ENCODE measurements at places on chromosomes 3 and 15.

DNA sequence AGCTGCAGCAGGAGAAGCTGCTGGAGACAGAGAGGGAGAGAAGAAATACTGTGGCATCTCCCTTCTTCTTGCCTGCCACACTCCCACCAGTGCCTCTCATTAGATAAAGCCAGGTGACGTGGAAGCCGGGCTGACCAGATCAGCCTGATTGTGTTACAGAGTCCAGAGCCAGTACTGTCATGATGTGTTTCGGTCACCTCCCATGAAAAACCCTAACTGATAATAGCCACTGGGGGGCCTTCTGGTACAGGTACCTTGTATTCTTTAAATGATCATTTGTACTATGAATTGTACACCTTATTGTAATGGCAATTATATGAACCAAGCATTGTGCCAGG is 125.8 kb upstream of the TMEM108 start:
- DNase-seq = no peak

- no peak for DNase-seq
Observed at GRCh38 chr3:134803051-134803505, 8.0 kb downstream of the EPHB1 start.

GRCh38 chr3:21786438-21786797 is 35.4 kb upstream of the ZNF385D start:
- DNase-seq = no peak

DNA sequence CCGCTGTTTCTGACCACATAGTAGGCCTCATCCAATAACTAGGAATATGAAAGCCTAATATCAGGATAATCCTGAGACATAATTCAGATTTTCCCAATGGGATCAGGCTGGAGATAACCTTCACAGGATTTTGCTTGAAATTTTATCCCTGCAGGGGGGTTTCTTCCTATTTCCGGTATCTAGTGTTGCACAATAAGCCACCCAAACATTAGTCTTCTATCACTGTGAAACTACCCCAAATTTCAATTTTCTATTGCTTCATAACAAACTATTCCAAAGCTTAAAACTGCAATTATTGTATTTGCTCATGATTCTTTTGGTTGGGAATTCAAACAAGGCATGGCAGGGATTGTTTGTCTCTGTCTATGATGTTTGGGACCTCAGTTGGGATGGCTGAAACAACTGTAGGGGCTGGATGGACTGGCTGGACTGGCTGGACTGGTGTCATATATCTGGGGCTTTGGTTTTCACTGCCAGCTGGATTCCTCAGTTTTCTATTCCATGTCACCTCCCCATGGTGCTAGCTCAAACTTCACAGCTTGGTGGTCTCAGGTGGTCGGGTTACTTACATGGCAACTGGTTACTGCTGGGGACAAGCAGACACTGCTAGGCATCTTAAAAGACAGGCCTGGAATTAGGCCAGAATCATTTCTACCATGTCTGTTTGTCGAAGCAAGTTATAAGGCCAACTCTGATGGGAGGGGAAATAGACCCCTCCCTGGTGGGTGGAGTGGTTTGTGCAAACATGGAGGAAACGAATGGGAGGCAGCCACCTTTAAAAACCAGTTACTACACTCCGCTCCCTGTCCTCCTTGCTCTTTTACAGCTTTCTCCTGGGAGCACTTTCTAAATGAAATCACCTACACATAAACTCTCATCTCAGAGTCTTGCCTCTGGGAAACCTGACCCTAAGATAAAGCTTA is 88.2 kb upstream of the STT3B start:
- no peak for DNase-seq

- no peak for DNase-seq
Observed at GRCh38 chr3:3705090-3705775, 94.0 kb upstream of the LRRN1 start.

DNA sequence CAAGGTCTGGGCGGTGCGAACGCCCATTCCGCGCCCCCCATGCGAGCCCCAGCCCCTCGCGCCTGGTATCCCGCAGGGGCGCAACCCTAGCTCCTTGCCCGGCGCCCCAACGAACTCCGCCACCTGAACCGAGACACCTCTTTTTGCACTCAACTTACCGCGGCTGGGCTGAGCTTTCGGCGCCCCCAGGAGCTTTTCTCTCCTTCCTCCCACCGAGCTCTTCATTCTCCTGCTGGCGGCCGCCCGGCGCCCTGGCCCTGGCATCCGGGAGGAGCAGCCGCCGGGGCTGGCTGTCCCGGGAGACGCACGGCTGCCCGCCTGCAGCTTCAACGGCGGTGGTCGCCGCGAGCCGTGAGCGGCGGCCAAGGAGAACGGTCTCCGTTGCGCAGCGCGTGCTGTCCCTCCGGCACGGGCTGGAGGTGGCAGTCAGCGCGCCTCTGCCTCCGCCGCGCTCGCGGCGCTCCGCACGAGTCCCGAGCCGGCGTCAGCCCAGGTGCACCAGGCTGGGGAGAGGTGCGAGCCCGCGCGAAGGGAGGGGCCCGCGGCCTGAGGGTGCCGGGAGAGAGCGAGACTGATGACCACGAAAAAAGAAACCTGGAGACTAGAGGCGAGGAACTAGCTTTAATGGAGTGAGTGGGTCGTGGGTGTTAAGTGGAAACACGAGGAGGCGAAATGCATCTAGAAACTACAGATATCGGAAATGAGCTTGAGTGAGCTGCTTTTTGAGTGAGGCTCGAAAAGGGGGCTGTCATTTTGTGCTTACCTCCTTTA is 621.5 kb upstream of the ZNF385D start:
- no peak for DNase-seq

DNA sequence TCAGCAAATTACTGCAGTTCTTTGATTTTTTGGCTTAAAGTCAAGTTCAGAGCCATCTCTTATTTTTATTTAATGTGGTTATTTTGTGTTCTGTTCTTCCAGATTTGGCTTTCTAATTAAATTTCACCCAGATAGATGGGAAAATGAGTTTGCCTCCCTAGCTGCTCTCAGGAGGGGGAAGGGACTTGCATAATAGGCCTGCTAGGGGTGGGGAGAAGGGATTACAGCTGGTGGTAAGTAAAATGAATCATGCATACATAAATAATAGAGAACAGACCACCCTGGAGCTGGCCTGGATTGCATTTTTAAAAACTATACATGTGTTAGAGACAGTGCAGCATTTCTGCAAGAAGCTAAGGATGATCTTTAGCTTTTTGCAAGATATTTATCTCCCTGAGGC is 3.9 kb upstream of the PXYLP1 start:
- DNase-seq = no peak

- DNase-seq = no peak
Observed at GRCh38 chr3:16520970-16521881, 7.7 kb upstream of the RFTN1 start.

DNA sequence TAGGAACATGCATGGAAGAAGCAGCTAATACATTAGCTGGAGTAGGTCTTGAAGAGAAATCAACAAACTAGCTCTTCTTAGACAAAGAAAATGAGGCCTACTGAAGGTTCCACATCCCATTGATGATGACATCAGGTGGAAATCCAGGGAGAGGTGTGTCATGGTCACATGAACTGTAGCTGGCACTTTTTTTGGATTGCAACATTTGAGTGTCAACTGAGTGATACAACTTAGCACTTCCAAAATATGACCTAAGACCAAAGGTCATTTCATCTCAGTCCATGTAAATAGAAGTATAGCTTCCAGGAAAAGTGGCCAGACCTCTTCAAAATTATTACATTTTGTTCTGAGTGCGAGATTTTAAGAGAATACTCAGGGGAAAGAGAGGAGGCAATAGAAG is 117.2 kb upstream of the MEIS2 start:
- no peak for DNase-seq

GRCh38 chr15:83919319-83919830 is 265.5 kb downstream of the ADAMTSL3 start:
- DNase-seq = no peak

- DNase-seq = no peak
Observed at GRCh38 chr3:120153294-120153693, 59.0 kb upstream of the GSK3B start.

GRCh38 chr3:198046120-198046857 is 86.3 kb downstream of the LMLN start:
- no peak for DNase-seq
